Gastroesophageal sphincter (tissue), 4 donors: ENCODE measurements at places on chromosomes 7 and 10.

DNA sequence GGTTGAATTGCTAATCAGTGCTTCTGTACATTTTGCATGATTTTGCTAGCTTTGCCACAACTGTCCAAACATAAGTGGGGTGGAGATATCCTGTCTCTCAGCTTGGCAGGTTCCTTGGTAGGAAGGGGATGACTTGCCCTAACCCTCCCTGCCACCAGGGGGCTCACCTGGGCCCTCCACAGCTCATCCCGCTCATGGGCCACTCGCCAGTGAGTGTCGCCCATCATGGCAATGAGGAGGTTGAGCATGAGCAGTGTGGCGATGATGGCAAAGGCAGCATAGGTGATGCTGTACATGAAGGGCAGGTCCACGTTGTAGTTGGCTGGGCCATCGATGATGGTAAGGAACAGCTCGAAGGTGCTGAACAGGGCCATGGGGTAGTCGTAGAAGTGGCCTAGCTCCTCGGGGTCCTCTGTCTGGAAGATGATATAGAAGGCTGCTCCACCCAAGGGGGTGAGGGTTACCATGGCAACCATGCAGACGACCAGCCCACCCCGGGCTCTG is 12.2 kb downstream of the TRPV6 start:
- ATAC-seq = no peak

- ATAC-seq = no peak
These were observed 134.0 kb upstream of the SEMA3D start for GRCh38 chr7:85320699-85321476.

GRCh38 chr7:138876326-138876725 is 78.3 kb upstream of the ATP6V0A4 start:
- ATAC-seq = no peak

- ATAC-seq = no peak
These were observed 12.8 kb downstream of the SFXN2 start for GRCh38 chr10:102727037-102727818.

GRCh38 chr7:2807845-2808772 is 36.0 kb downstream of the GNA12 start:
- ATAC-seq = no peak

GRCh38 chr7:68063171-68063570 is 1066.5 kb downstream of the TYW1 start:
- no peak for ATAC-seq

GRCh38 chr10:92110039-92110794 is 180.7 kb downstream of the CPEB3 start:
- ATAC-seq = no peak

- peak; percentile 57 for ATAC-seq
These were observed 46.5 kb downstream of the AMPH start for GRCh38 chr7:38584443-38585210.

DNA sequence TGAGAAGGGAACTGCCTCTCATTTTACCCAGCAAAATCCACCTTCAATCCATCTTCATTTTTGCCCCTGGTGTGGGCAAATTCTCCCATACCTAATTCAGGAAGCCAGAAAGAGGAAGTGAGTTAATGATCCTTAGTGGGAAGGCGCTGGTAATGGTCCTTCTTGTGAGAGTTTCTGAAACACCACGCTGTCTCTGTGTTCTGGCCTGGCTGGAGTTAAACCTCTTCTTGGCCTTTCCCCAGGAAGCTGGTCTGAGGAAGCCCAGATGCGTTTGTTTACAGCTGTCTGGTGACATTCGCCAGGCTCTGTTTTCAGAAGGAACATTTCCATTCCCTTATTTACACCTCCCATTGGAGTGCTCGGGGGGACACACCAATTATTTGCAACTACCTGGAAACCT is 24.3 kb downstream of the HTRA1 start:
- ATAC-seq = peak; percentile 35

DNA sequence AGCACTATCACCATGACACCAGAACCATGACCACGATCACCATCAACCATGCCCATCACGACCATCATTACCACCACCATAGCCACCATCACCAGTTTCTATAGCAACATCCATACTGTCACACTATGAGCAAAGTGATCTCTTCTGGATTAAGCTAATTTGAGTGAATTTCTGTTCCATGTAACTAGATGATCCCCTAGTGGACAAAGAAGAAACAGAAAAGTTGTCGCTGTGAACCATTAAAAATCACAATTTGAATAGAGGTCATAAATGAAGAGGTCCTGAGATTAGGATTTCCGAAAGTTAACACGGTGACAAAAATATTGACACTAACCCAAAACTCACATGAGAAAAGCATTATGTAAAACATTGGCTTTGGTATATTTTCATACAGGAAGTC is 77.6 kb downstream of the CLRN3 start:
- no peak for ATAC-seq

DNA sequence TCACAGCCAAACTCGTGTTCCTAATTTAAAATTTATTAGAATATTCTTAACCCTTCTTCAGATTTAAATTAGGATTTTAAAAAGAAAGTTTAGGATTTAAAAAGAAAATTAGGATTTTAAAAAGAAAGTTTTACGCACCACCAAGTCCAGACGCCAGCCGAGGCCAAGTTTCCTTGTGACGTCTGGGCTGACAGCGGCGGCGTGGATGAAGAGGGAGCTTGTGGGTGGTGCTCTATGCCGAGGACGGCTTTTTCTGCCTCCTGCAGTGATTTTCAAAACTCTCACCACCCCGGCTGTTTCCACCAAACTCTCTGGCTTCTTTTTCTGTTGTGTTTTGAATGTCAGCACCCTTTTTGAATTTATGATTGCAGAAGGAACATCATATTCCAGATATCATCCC is 252.9 kb downstream of the DNAJB6 start:
- no peak for ATAC-seq

GRCh38 chr7:33601884-33602283 is 303.5 kb upstream of the BMPER start:
- ATAC-seq = no peak

DNA sequence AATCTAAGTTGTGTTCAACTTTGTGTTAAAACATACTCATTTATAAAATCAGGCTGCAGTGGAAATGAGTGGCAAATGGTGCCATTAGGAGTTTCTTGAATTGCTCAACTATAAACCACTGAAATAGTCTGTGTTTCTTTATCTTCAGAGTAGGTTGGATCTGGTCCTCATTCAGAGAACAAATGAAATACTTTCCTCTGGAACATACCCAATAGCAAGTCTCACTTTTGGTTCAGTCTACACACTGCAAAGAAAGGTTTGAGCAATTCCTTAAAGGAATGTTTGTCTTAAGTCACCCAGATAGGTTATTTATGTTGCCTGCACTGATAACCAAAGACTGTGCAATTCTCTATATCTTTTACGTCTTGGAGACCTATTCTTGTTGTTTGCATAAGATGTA is 62.5 kb downstream of the ABCB4 start:
- peak; percentile 14 for ATAC-seq

GRCh38 chr7:24334012-24334411 is 50.0 kb downstream of the NPY start:
- no peak for ATAC-seq

- ATAC-seq = no peak
These were observed 35.2 kb upstream of the HECW1 start for GRCh38 chr7:43077285-43077684.

DNA sequence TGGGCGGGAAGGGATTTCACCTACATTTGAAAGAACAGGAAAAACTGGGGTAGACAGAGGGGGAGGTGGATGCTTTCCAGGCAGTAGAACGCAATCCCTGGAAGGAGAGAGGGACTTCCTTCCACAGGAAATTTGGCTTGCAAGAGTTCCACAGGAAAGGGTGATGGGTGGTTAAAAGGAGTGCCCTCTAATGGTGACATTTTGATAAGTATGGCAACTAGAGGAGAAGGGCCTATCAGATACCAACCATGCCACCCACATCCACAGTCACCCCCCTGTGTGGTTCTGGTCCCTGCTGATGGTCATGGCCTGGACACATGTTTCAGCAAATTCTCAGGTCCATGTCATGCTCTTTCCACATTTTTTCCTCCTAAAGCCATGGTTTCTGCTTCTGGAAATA is 27.1 kb upstream of the COL13A1 start:
- no peak for ATAC-seq

DNA sequence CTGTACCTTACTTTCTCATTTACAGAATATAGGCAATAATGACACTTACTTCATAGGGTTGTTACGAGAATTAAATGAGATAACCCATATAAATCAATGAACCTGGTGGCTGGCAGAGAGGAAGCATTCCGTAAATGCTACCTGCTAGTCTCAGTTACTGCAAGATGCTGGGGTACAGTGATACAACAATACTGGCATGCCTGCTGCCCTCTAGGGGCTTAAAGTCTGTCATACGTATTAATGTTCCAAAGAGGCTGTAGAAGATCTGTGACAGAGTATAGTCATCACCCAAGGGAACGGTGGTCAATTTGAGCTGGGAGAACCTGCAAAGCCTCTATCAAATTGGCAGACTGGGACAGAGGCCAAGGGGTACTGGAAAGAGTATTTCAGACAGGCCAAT is 421.5 kb downstream of the GPAM start:
- ATAC-seq = no peak

GRCh38 chr10:105714728-105715127 is 1073.6 kb downstream of the SORCS3 start:
- ATAC-seq = no peak

GRCh38 chr7:150962553-150963399 is 15.3 kb downstream of the KCNH2 start:
- peak; percentile 76 for ATAC-seq

GRCh38 chr7:5773661-5774086 is 7.8 kb downstream of the RNF216 start:
- ATAC-seq = peak; percentile 28

- no peak for ATAC-seq
These were observed 72.0 kb downstream of the PAX2 start for GRCh38 chr10:100817268-100817839.

- no peak for ATAC-seq
These were observed 96.0 kb upstream of the ADO start for GRCh38 chr10:62708569-62708968.

- no peak for ATAC-seq
These were observed 46.5 kb downstream of the FAS start for GRCh38 chr10:89037096-89037495.

GRCh38 chr7:48411619-48412018 is 240.4 kb downstream of the ABCA13 start:
- no peak for ATAC-seq

DNA sequence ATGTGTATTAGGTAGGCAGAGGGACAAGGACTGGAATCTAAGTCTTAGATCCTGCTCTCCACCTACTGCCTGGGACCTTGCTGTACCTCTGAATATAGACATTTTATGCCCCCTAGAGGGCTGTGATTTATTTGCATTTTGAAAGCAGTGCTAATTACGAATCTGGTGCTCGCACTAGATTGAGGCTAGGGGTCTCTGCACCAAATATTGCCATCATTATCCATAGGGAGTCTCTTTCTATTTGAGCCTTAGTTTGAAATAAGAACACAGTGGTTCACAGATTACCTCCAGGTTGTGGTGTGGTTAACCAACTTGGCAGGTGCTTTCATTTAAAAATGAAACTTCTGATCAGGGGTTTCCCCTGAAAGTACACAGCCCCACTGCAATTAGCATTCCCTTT is 41.8 kb downstream of the CNNM1 start:
- ATAC-seq = no peak

- no peak for ATAC-seq
These were observed 241.3 kb upstream of the MYO3A start for GRCh38 chr10:25692761-25693160.

- no peak for ATAC-seq
These were observed 630.0 kb upstream of the MBL2 start for GRCh38 chr10:53402594-53402993.

GRCh38 chr7:22420008-22420407 is 63.1 kb upstream of the RAPGEF5 start:
- no peak for ATAC-seq

DNA sequence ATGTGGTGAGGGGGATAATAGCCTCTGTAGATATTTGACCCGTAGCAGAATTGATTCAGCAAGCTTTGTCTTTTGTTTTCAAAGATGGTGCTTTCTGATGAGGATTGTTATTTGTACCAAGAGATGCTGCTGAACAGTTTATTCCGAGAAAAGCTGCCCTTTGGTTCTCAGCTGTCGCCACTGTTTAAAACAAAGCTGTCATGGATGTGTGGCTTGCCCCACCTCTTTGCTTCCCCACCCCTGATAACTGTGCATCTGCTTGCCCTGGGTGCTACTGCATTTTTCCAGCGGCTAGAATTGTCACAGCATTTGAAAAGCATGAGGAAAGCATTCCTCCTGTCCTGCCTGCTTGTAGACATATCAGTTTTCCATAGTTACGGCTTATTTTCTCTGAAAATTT is 226.9 kb upstream of the CSTF2T start:
- ATAC-seq = no peak

DNA sequence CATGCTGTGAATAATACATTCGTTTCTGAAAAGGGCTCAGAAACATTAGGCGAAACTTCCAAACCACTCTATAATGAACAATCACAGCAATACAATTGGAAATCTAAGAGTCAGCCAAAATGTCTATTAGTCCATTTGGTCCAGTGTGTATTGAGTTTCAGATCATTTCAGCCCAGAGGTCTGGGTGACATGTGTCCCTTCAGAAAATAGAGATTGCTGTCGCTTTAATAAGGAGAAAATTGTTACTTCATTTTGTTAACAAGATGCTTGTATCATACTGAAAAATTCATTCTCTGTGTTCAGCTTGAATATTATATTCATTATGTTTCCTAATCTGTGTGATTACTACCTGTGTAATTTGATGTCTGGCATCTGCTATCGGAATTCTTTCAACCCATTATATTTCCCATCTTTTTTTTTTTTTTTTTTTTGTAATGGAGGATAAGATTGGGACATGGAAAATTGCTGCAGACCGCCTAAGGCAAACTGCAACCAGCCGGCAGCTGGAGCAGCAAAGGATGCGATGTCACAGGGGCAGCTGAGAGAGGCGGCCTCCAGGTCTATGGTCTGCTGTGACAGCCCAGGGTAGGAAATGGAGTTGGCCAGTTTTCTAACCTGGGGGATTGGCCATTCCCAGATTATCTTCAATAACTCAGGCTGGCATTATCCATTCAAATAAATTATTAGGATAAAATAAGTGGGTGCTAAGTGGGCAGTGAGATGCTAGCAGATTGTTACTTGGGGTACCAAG is 170.9 kb upstream of the NPVF start:
- ATAC-seq = no peak

DNA sequence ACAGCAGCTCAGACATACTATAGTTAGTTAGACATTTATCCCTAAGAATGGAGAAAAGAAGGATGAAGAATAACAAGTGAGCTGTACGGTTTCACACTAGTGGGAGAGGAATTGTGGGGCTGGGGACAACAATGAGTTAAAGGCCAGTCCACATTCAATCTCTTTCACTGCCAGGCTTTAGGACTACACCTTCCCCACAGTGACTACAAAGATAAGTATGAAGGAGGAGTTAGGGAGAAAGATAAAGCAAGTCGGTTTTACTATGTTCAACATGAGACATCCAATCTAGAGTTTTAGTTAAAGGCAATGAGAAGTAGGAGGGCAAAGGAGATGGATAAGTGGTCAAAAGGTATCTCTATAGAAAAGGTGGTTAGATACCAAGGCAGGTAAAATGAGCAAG is 16.3 kb downstream of the ARHGAP12 start:
- no peak for ATAC-seq

GRCh38 chr7:98862716-98863420 is 6.9 kb downstream of the TMEM130 start:
- ATAC-seq = no peak
